ENCODE measurements at places on chromosomes 6 and 20.

DNA sequence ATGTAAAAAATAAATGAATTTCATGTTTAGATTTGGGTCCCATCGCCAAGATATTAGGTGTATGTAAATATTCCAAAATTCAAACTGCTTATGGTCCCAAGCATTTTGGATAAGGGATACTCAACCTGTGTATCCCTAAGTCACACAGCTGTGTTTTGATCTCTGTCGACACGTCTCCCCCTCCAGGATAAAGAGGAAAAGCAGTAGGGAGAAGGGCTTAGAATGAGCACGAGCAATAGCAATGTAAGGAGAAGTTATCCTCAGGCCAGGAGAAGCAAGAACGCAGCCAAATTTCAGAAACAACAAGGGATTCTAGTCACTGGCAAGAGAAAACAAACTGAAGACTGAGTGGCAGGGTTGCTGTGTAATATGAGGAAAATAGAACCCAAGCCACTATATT, 181.2 kb downstream of the AIG1 start:
- no peak for DNase-seq

- no peak for DNase-seq
These were observed 133.1 kb downstream of the LY86 start for GRCh38 chr6:6721606-6722005.

DNA sequence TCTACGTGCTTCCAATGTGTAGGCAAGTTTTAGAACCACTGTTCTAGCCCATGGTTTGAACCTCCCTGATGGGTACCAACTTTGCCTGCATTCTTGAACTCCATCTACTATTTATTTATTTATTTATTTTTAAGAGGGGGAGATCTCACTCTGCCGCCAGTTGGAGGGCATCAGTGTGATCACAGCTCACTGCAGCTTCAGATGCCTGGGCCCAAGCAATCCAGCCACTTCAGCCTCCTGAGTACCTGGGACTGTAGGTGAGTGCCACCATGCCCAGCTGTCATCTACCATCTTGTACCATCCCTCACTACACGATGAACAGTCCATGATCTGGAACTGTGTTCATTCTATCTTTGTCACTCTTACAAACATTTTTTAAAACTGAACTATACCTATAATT, 28.2 kb downstream of the HLA-F start:
- DNase-seq, result no peak

- DNase-seq, result no peak
These were observed 6.4 kb upstream of the PMEPA1 start for GRCh38 chr20:57716202-57716601.

Measured in anterior cingulate cortex (tissue), 58 donors.